ENCODE measurements at places on chromosomes 4 and X. TPM values are rescaled to one million over a fixed set of nuclear protein-coding genes. Genes with fewer than 3 reads are reported as not detected.

Gene YY2
- total RNA-seq: 2.7 TPM

GRCh38 chr4:101299899-101300540 is 47.3 kb downstream of the PPP3CA start:
- H3K27ac ChIP-seq: no peak overlapping the region
- H3K4me3 ChIP-seq: no peak overlapping the region
- no peaks in the 10 kb centered on the region for H3K36me3 ChIP-seq
- DNase-seq: no peak
- H3K4me1 ChIP-seq: peaks cover 3% of the 10 kb centered on the region

GRCh38 chr4:114378305-114378903 is 220.2 kb upstream of the UGT8 start:
- H3K27ac ChIP-seq: no peak overlapping the region
- H3K4me1 ChIP-seq: peaks cover 1% of the 10 kb centered on the region
- DNase-seq: no peak

Gene HSFX4
- not detected for total RNA-seq

DNA sequence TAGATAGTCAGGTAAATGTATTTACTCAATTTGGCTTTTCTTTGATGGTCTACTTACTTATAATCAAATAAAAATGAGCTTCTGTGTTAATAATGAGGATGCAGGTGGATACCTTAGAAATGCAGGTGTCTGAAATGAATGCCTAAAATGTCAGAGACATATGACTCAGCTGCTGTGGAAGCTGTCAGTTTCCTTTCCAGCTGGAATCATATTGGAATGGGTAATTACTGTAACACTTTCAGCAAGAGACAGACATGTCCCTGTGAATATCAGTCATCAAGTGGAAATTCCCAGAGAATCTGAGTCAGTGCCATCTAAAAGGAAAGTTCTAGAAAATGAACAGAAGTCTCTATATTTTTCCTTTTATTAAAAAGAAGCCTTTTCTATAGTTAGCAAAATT is 783.0 kb upstream of the AADAT start:
- no peaks in the 10 kb centered on the region for H3K36me3 ChIP-seq
- H3K27me3 ChIP-seq: no peaks in the 10 kb centered on the region
- DNase-seq: no peak
- no peaks in the 10 kb centered on the region for H3K4me1 ChIP-seq

DNA sequence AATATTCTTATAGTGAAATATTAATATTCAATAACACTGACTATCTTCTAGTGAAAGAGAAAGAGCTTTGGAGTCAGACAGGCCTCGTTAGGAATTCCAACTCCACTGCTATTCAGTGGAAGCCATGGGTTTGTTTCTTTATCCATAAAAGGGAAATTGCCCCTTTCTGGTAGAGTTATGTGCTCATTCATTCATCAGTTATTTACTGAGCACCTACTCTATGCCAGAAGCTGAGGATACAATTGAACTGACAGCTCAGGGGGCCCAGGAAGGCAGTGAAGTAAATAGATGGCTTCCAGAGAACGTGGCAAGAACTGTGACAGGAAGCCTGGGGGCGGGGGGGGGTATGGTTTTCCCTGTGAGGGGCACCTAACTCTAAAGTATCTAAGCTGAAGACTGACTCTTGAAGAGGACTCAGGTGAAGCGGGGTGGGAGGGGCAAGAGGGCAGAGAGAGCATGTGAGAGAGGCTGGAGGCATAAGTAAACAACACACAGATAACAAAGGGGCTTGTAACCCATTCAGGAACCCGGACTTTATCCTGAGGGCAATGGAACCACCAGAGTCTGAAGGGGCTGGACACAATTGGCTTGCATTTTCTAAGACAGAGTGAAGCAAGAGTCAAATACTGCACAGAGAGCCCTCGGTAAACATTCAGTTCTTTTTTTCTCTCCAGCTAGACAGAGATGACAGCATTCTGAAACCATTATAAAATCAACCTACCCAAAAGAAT is 20.3 kb downstream of the ANXA5 start:
- no peaks in the 10 kb centered on the region for H3K4me1 ChIP-seq
- no peak for DNase-seq
- no peaks in the 10 kb centered on the region for H3K27me3 ChIP-seq
- H3K4me3 ChIP-seq: no peak overlapping the region

GRCh38 chr4:81586706-81587105 is 115.0 kb upstream of the RASGEF1B start:
- no peak for DNase-seq
- no peak overlapping the region for H3K4me3 ChIP-seq
- H3K4me1 ChIP-seq: no peaks in the 10 kb centered on the region
- H3K36me3 ChIP-seq: no peaks in the 10 kb centered on the region
- peaks cover 14% of the 10 kb centered on the region for H3K27me3 ChIP-seq

DNA sequence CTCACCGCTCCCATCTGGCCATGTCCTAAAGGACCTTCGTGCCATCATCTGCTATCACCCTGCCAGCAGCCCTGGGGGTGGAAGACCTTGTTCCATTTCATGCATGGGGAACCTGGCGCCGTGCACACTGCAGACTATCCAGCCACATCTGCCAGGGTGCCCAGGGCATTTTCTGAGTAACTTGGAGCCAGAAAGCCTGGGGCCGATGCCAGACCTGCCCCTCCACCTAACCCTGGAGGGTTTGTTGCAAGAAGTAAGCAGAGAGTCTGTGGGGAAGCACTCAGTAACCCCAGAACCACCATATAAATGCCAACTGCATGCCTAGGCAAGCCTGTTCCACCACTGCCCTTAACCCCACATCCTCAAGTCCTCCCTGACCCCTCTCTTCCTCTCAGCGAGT is 7.3 kb downstream of the HAUS7 start:
- H3K27ac ChIP-seq: no peak overlapping the region
- no peaks in the 10 kb centered on the region for H3K4me1 ChIP-seq
- H3K4me3 ChIP-seq: no peak overlapping the region
- H3K27me3 ChIP-seq: no peaks in the 10 kb centered on the region

- H3K4me3 ChIP-seq: no peak overlapping the region
- H3K27me3 ChIP-seq: no peaks in the 10 kb centered on the region
- no peaks in the 10 kb centered on the region for H3K4me1 ChIP-seq
- no peaks in the 10 kb centered on the region for H3K36me3 ChIP-seq
- no peak for DNase-seq
- H3K27ac ChIP-seq: no peak overlapping the region
These were observed 391.3 kb upstream of the FAM241A start for GRCh38 chr4:111754003-111754402.

DNA sequence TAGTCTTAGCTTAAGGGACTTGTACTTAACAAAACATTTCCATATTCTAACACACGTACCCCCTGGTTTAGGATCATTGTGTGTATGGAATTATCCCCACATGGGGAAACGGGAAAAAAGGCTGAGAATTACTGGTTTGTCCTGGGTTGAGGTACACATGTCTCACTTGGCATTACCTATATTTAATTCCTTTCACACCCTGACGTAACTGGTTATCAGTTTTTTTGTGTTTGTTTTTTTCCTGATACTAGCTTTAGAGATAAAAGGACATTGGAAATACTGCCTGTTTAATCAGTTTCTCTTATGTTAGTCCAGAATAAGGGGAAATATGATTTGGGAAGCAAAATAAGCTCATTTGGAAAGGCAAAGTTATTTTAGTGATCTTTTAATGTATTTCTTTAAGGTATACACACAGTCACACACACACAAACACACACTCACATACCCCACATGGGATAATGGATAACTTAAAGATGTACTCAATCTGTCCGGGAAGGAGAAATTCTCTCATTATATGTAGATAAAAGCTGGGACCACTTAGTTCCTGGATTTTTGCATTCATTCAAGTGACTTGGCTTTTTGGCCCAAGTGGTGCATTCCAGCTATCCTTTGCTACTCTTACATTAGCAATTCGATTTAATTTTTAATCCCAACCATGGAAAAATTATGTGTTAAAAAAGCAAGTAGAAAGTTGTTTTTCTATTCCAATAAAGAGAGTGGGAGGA is 13.0 kb downstream of the SEPTIN11 start:
- H3K4me1 ChIP-seq: no peaks in the 10 kb centered on the region
- DNase-seq: no peak
- no peak overlapping the region for H3K27ac ChIP-seq
- no peaks in the 10 kb centered on the region for H3K27me3 ChIP-seq
- H3K36me3 ChIP-seq: no peaks in the 10 kb centered on the region

- H3K4me1 ChIP-seq: no peaks in the 10 kb centered on the region
- no peaks in the 10 kb centered on the region for H3K27me3 ChIP-seq
- H3K27ac ChIP-seq: no peak overlapping the region
- H3K36me3 ChIP-seq: no peaks in the 10 kb centered on the region
These were observed 499.6 kb downstream of the ACTRT1 start for GRCh38 chrX:127552571-127552970.

DNA sequence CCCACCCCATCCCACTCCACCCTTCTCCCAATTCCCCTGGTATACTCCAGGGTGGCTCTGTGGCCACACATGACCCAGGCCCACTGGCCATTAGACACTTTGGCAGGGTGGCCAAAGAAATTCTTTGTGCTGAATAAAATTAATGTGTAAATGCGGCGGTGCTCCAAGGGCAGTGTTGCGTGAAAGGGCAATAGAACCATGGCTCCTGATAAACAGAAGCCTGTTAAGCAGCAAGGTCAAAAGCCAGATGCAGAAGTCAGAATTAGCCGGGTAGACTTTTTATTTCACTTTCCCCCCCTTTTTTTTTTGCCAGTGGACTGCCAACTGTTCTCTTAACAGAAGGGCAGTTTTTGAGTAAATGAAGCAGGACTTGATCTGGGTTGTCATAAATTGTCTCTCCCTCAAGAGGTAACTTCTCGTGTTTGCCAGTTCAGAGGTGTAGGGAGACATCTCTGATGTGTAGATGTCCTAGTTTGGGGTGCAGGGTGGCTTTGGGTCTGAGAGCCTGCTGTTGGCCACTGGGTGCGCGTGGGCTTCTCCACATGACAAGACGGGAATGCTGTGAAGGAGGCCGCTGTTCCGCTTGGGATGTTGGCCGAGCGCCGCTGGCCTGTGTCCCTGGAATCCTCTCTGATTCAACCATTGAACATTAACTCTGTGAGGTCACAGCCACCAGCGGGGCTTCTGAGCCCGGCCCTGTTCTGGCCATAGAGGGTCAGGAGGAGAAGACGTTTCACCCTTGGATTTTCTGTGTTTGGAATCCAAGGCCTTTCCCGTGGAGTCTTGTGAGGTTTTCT is 139.5 kb downstream of the TBL1X start:
- no peaks in the 10 kb centered on the region for H3K27me3 ChIP-seq
- H3K27ac ChIP-seq: no peak overlapping the region
- no peaks in the 10 kb centered on the region for H3K4me1 ChIP-seq
- no peaks in the 10 kb centered on the region for H3K36me3 ChIP-seq
- no peak for DNase-seq

DNA sequence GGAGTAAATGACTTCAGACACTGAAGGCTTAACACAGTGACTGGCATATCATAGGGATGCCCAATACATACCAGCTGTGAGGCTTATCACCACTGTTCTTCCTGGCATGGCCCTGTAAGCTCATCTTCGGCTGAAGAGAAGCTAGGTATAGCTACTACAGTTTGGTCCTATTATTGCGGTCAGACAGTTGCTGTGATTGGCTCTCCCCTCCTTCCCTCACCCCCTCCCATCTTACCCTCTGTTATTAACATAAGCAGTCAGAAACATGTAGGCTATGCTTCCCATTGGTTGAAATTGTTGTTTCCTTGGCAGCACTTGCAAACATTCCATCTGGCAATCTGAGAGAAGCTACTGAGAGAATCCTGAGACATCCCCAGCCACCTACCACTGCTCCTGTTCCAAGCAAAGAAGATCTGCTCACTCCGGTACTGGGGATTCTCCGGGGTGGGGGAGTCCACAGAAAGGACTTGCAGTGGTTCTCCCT is at the start of gene AKAP14:
Gene AKAP14 (plus strand): TSS at position 51 of the 484 bp plus-strand sequence. CDS start 7,331 bp downstream, outside the sequence.
- H3K27me3 ChIP-seq: no peaks in the 10 kb centered on the region
- no peak within 1 kb of the TSS for H3K4me3 ChIP-seq
- no peaks in the 10 kb centered on the region for H3K4me1 ChIP-seq
- no peaks in the 10 kb centered on the region for H3K36me3 ChIP-seq

- no peak overlapping the region for H3K4me3 ChIP-seq
- H3K27ac ChIP-seq: no peak overlapping the region
- no peaks in the 10 kb centered on the region for H3K27me3 ChIP-seq
- H3K36me3 ChIP-seq: no peaks in the 10 kb centered on the region
- no peak for DNase-seq
- H3K4me1 ChIP-seq: no peaks in the 10 kb centered on the region
These were observed 41.8 kb upstream of the UGT2B15 start for GRCh38 chr4:68712207-68712606.

GRCh38 chr4:154152546-154152945 is 339.1 kb downstream of the DCHS2 start:
- H3K36me3 ChIP-seq: no peaks in the 10 kb centered on the region
- H3K27me3 ChIP-seq: no peaks in the 10 kb centered on the region
- no peaks in the 10 kb centered on the region for H3K4me1 ChIP-seq
- no peak for DNase-seq
- no peak overlapping the region for H3K4me3 ChIP-seq
- H3K27ac ChIP-seq: no peak overlapping the region

DNA sequence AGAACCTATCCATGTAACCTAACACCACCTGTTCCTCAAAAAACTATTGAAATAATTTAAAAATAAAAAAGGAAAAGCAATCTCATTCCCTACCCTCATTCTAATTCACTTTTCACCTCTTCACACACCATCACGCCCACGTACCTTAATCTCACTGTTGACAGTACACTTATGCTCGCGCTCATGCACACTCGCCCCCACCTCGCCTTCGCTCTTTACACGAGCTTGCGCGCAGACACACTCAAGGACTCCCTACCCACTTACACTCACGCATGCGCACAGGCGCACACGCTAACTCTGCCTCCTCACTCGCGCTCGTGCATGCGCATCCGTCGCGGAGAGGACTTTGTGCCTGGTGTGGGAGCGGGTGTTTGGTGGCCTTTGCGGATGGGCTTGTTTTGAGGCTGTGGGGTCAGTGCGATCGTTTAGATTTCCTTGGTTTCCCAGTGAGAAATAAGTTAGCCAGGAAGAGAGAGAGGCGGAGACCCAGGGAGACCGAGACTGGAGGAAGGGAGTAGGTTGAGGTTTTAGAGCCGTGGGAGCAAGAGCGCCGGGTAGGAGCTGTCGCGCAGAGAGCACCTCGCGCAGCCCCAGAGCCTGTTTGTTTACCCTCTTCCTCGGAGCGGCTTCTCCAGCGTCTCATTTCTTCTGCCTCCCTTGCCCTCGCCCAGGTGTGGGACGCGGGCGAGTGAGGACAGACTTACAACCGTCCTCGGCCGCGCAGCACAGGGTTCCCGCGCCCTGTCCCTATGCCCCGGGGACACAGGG is 8.1 kb upstream of the GSX2 start:
- DNase-seq: no peak
- peaks cover 15% of the 10 kb centered on the region for H3K4me1 ChIP-seq
- H3K36me3 ChIP-seq: no peaks in the 10 kb centered on the region
- H3K27ac ChIP-seq: no peak overlapping the region

Gene DCAF16
- 65.7 TPM for total RNA-seq
